Lower lobe of right lung (tissue), 2 donors: ENCODE measurements at places on chromosomes 2 and 18. TPM values are rescaled to one million over a fixed set of nuclear protein-coding genes. Genes with fewer than 3 reads are reported as not detected.

The STAMBP gene
- 31.3 TPM for total RNA-seq

DNA sequence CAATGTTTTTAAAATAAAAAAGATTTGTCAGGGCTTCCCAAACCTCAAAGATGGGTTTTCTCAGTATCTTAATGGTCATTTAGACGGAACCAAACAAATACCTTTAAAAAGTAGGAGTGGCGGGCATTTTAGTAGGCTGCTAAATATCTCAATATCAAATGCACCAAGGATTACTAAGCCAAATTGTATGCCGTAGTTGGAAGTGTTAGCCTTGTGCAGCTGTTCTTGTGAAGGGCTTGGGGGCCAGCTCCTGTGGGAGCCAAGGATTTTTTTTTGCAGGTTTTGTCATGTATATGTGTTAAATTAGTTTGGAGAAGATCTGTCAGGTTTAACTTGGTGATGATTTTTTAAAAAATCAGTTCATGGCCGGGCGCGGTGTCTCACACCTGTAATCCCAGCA lies 52.1 kb downstream of the ACTR2 start:
- no peak overlapping the region for H3K4me3 ChIP-seq
- no peaks in the 10 kb centered on the region for H3K36me3 ChIP-seq
- H3K27ac ChIP-seq: no peak overlapping the region
- peaks cover 51% of the 10 kb centered on the region for H3K4me1 ChIP-seq
- H3K27me3 ChIP-seq: no peaks in the 10 kb centered on the region

DNA sequence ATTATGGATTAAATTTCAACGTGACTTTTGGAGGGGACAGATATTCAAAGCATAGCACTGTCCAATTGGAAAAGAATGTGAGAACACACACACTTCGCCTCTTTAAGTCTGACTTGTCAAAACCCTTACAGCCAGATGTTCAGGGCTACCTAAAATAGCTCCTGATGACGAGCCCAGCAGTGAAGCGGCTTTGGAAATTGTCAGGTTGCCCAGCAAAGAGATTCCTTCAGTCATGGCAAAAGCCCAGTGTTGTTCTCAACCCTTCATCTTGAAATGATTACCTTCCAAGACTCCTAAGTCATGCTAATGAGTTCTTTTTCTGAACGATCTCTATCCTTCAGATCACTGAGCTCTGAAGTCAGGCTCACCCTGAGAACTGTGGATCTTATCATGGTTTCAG lies 436.6 kb downstream of the LRATD1 start:
- H3K36me3 ChIP-seq: no peaks in the 10 kb centered on the region
- DNase-seq: no peak
- no peaks in the 10 kb centered on the region for H3K4me1 ChIP-seq

GRCh38 chr2:85887566-85888019 lies 1.2 kb downstream of the ST3GAL5 start:
- H3K4me1 ChIP-seq: peaks cover 66% of the 10 kb centered on the region
- DNase-seq: peak; percentile 65
- peak overlapping the region; percentile 83 for H3K27ac ChIP-seq
- H3K27me3 ChIP-seq: no peaks in the 10 kb centered on the region
- H3K36me3 ChIP-seq: no peaks in the 10 kb centered on the region
- H3K4me3 ChIP-seq: peak overlapping the region; percentile 86

The KIF3C gene
- 6.0 TPM for total RNA-seq
